ENCODE measurements at places on chromosomes 12 and 14.

DNA sequence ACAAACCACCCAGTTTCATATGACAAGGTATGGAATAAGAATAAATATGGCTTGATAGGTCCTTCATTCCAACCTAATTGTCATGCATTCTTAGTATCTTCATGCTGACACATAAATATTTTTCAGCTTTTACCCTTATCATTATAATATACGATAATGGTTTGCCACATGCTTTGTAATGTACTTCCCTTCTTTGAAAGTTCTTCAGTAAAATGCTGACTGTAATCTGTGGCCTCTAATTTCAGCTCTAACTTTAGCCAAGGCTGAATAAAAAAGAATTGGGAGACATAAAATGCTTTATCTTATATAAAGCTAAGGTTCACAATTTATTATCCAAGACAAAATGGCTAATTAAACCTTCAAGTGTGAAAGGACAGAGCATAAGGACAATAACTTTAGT lies 2.6 kb upstream of the MAP4K5 start:
- H3K4me3 ChIP-seq: no peak overlapping the region
- H3K36me3 ChIP-seq: peaks cover 3% of the 10 kb centered on the region
- no peaks in the 10 kb centered on the region for H3K27me3 ChIP-seq
- no peak overlapping the region for H3K27ac ChIP-seq

GRCh38 chr12:123839826-123840225 lies 77.7 kb downstream of the DNAH10 start:
- peak; percentile 13 for DNase-seq
- H3K27ac ChIP-seq: no peak overlapping the region
- H3K36me3 ChIP-seq: no peaks in the 10 kb centered on the region
- H3K27me3 ChIP-seq: no peaks in the 10 kb centered on the region
- no peak overlapping the region for H3K4me3 ChIP-seq

DNA sequence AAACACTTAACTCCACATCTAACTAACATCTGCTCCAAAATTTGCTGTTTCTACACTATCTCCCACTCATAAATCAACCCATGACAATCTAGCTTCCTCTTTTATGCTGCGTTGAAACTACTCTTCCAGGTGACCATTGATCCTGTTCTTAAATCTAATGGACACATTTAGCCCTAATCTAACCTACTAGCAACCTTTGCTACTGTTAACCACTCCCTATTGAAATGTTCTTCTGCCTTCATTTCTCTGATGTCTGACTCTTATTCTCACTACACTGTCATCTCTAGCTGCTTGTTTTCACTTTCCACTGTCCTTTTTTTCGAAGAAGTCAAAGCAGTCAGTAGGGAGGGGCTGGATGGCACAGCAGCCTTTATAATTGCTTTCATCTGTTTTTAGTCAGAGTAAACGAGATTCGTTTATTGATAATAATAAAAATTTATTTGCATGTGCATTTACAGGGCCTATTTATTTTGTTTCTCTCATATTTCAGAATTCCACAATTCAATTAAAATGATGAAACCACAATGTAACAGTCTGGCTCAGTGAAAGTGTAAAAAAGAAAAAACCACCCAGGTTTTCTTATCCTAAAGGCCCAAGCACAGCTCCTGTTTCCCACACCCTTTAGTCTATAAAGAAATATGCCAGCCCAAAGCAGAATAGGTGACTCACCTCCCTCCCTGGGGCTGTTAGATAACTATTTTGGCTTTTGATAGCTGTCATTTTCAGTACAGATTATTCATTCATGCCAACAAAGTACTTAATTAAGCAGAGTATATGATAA lies 44.9 kb downstream of the ATP2B1 start:
- H3K4me3 ChIP-seq: no peak overlapping the region
- H3K4me1 ChIP-seq: peaks cover 12% of the 10 kb centered on the region
- no peaks in the 10 kb centered on the region for H3K27me3 ChIP-seq

DNA sequence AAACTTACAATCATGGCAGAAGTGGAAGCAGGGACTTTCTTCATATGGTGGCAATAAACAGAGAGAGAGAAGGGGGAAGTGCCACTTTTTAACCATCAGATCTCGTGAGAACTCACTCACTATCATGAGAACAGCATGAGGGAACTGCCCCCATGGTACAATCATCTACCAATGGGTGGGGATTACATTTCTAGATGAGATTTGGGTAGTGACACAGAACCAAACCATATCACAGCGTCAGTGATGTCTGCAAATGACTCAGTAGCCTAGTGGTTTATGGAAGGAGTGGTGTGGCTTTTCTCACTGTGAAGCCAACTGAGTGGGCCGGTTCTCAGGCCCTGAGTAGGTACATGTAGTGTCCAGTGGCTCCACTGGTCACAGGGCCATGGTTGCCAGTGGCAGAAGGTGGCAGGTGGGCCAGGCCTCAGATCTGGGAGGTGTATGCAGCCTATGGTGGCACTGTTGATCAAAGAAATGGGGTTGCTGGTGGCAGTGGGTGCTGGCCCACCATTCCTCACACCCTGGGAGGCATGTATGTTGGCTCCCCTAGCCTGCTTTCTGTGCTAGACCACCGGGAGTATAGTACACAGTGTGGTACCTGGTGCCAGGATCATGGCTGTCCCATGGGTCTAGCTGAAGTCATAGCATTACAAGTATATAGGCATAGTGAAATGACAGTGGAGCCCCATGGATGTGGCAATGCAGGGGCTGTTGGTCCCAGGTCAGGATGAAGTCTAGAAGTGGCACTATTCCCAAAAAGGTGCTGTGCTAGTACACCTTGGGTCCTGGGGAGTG lies 191.9 kb downstream of the NUBPL start:
- no peak overlapping the region for H3K27ac ChIP-seq
- no peak overlapping the region for H3K4me3 ChIP-seq
- no peaks in the 10 kb centered on the region for H3K27me3 ChIP-seq
- H3K36me3 ChIP-seq: peaks cover 5% of the 10 kb centered on the region
- no peak for DNase-seq

- H3K4me1 ChIP-seq: peaks cover 2% of the 10 kb centered on the region
- no peaks in the 10 kb centered on the region for H3K36me3 ChIP-seq
- H3K27ac ChIP-seq: no peak overlapping the region
- DNase-seq: no peak
- H3K4me3 ChIP-seq: no peak overlapping the region
- no peaks in the 10 kb centered on the region for H3K27me3 ChIP-seq
Observed at GRCh38 chr14:23110579-23111365, 6.0 kb upstream of the CIROP start.

DNA sequence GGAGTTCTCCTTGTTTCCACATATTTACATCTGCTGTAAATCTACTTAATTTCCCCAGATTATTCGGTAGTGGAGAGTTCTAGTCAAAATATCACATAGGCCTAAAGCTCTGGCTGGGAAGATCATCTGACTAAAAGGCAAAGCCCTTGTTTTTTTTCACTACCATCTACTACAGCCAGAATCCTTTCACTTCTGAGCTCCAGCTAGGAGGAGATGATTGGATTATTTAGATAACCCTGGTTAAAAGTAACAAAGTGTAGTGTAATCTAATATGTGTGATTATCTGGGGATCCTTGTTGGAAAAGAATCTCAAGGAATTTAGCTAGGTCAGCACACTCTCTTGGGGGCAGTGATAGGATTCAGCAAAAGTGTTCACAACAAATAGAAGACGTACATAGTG lies 125.4 kb downstream of the DYRK2 start:
- no peak overlapping the region for H3K27ac ChIP-seq
- DNase-seq: no peak
- no peaks in the 10 kb centered on the region for H3K4me1 ChIP-seq
- H3K36me3 ChIP-seq: no peaks in the 10 kb centered on the region
- no peak overlapping the region for H3K4me3 ChIP-seq

DNA sequence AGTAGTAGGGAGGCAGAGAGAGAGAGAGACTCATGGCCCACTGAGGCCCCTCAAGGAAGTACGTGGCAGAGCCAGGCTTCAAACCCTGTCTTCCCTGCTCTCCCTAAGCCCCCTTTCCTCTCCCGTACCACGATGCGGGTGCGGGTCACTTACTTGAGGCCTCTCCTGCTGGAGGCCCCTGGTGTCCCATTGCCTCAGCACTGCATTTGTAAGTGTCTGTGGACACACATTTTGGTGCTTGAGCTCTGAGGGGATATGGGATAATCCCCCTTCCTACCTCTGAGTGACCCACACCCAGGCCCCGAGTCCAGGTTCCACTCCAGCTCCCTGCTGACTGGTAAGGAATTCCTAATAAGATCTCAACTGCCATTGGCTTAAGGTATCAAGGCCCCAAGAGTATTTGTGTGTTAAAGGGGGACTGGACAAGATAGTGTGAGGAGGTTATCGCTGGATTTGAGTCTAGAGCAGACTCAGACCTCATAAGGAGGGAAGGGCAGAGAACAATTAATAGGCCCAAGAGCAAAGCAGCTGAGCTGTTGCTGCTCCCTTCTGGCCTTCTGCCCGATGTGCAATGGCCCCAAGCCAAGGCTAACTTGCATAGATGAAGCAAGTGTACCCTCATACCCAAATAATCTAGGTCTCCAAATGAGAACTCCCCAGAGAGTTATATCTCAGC lies 71.9 kb downstream of the CRACR2A start:
- no peak for DNase-seq
- H3K27me3 ChIP-seq: no peaks in the 10 kb centered on the region
- H3K4me3 ChIP-seq: no peak overlapping the region
- H3K36me3 ChIP-seq: peaks cover 40% of the 10 kb centered on the region
- no peaks in the 10 kb centered on the region for H3K4me1 ChIP-seq

DNA sequence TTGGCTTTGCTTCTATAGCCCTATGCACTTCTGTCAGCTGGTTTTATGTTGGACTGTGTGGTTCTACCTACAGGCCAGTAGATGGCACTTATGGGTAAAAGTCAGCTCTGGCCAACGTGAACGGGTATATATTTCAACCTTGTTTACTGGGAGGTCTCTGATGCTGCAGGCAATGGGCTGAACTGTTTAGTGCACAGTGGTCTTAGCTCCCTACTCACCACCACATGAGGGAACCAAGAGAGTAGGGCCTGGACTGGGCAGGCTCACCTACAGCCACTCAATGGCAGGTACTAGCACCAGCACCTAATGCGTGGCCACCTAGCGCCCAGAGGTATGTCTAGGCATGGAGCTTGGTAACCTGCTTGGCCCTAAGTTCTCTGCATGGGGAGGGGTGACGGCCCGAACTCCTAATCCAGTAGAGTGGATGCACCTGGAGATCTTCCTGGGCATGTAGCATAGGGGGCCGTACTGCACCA lies 481.8 kb downstream of the TMEM117 start:
- H3K4me1 ChIP-seq: no peaks in the 10 kb centered on the region
- H3K4me3 ChIP-seq: no peak overlapping the region
- H3K36me3 ChIP-seq: no peaks in the 10 kb centered on the region
- H3K27ac ChIP-seq: no peak overlapping the region
- H3K27me3 ChIP-seq: no peaks in the 10 kb centered on the region

- H3K36me3 ChIP-seq: no peaks in the 10 kb centered on the region
- no peak overlapping the region for H3K27ac ChIP-seq
- no peak overlapping the region for H3K4me3 ChIP-seq
- H3K27me3 ChIP-seq: no peaks in the 10 kb centered on the region
Observed at GRCh38 chr14:85190251-85190650, 339.7 kb upstream of the FLRT2 start.

DNA sequence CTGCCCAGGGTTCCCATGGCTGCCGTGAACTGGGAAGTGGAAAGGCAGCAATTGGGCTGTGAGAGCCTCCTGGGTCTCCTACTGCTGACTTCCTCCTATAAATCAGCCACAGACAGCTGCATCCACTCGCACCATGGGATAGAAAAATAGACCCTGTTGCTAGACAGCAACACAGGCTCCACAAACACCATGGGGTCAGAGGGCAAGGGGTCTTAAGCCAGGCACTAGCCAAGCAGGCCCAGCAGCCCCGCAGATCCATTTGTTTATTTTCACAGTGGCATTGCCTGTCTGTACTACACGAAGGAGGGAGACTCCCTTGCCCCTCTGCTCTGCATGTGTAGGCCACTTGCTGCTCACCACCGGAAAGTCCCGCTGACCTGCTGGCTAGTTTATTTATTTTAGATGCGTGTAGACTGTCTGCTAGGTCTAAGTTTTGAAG lies 139.8 kb downstream of the DACT1 start:
- no peaks in the 10 kb centered on the region for H3K36me3 ChIP-seq
- no peaks in the 10 kb centered on the region for H3K4me1 ChIP-seq
- H3K27ac ChIP-seq: no peak overlapping the region
- H3K4me3 ChIP-seq: no peak overlapping the region

DNA sequence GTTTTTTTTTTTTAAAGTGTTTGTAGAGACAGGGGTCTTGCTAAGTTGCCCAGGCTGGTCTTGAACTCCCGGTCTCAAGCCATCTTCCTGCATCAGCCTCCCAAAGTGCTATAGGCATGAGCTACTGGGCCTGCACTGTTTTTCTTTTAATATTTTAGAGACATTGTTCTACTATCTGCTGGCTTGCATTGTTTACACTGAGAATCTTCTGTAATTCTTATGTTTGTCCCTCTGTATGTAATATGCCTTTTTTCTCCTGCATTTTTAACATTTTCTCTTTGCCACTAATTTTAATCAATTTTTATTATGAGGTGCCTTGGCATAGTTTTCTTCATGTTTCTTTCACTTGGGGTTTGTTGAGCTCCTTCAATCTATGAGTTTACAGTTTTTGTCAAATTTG lies 15.4 kb upstream of the BCAT1 start:
- DNase-seq: no peak
- H3K4me1 ChIP-seq: no peaks in the 10 kb centered on the region
- H3K27ac ChIP-seq: no peak overlapping the region
- H3K27me3 ChIP-seq: no peaks in the 10 kb centered on the region

DNA sequence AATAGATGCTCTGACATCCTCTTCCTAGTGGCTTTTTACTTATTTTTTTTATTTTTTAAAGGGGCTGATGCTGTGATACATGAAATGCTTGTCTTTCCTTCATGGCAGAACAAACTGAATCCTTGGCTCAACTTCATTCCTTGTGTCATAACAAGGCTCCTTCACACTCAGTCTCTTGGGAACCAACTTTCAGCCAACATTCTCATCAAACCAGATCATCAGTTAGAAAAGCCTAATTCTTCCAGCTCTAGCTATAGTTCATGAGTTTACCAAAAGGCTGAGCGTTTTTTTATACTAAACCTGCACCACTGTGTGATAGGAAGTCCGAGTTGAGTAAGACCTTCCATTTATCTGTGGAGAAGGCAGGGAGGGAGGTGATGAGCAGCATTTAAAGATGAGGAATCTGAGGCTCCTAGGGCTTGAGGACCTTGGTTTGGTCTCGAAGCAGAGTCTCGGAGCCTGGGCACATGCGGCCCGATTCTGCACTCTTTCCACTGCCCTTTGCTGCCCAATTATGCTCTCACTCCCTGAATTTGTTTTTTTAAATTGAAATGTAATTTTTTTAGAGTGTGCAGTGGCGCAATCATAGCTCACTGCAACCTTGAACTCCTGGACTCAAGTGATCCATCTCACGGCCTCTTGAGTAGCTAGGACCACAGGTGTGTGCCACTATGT lies 8.2 kb downstream of the GPRC5D start:
- no peaks in the 10 kb centered on the region for H3K36me3 ChIP-seq
- no peaks in the 10 kb centered on the region for H3K4me1 ChIP-seq
- no peak overlapping the region for H3K4me3 ChIP-seq
- DNase-seq: no peak

- no peaks in the 10 kb centered on the region for H3K36me3 ChIP-seq
- no peak overlapping the region for H3K27ac ChIP-seq
- H3K4me3 ChIP-seq: peak overlapping the region; percentile 23
- H3K27me3 ChIP-seq: no peaks in the 10 kb centered on the region
Observed at GRCh38 chr12:82832096-82832495, 145.4 kb downstream of the TMTC2 start.

GRCh38 chr14:105324871-105325270 lies 10.3 kb downstream of the PACS2 start:
- H3K4me3 ChIP-seq: no peak overlapping the region
- peaks cover 9% of the 10 kb centered on the region for H3K4me1 ChIP-seq
- DNase-seq: no peak
- no peaks in the 10 kb centered on the region for H3K27me3 ChIP-seq
- peaks cover 2% of the 10 kb centered on the region for H3K36me3 ChIP-seq
